ENCODE measurements at places on chromosomes 16 and 17.

- DNase-seq = no peak
Measured at GRCh38 chr17:77892469-77893143, 65.9 kb upstream of the TNRC6C start.

GRCh38 chr16:47731252-47731651 is 270.1 kb downstream of the PHKB start:
- DNase-seq = no peak

GRCh38 chr16:16073891-16074881 is 124.8 kb downstream of the ABCC1 start:
- DNase-seq = no peak

DNA sequence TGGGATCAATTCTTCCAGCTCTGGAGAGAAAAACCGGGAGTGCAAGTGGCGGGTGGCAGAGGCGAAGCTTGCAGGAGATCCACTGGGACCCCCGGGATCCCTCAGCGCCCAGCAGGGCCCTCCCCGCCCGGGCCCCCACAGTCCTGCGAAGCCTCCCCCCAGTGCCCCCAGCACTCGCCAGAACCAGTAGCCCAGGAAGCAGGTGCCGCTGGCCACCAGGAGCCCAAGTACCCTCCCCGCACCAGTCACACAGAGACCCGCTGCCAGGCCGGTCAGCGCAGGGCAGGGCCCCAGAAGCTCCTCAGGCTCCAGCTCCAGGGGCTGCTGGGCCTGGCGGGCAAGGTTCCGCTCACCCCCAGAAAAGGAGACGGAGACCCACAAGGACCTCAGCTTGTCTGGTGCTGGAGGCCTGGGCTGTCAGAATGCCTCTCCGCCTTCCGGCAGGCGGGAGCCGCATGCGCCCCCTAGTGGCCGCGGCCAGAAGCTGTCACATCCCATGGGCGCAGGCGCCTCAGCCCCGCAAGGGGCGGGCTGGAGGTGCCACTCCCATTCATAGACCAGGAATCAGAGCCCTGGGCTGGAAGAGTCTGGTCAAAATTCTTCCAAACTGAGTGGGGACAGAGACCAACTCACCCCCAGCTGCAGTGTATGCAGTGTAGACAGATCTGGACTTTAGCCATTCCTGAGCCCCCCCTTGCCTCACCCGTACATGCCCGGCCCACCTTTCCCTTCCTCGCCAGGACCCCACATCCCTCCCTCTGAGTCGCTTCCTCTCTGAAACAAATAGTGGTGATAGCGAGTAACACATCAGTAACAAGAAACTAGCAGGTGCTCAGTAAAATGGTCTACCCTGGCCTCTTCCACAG is 1002.3 kb downstream of the KCNJ18 start:
- DNase-seq = no peak

DNA sequence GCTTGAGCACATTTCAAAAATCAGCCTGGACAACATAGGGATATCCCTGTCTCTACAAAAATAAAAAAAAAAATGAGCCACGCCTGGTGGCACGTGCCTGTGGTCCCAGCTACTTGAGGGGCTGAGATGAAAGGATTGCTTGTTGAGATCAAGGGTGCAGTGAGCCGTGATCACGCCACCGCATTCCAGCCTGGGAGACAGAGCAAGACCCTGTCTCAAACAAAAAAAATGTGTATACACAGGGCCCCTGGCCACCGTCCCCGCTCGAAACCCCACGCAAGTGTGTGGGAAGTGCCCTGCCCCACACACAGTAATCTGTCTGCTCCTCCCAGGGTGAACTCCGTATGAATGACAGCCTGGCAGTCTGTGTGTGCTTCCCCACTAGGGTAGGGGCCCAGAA is 93.0 kb upstream of the RPL38 start:
- DNase-seq = no peak

- peak; percentile 87 for DNase-seq
Measured at GRCh38 chr16:74601126-74601871, 5.6 kb downstream of the GLG1 start.

DNA sequence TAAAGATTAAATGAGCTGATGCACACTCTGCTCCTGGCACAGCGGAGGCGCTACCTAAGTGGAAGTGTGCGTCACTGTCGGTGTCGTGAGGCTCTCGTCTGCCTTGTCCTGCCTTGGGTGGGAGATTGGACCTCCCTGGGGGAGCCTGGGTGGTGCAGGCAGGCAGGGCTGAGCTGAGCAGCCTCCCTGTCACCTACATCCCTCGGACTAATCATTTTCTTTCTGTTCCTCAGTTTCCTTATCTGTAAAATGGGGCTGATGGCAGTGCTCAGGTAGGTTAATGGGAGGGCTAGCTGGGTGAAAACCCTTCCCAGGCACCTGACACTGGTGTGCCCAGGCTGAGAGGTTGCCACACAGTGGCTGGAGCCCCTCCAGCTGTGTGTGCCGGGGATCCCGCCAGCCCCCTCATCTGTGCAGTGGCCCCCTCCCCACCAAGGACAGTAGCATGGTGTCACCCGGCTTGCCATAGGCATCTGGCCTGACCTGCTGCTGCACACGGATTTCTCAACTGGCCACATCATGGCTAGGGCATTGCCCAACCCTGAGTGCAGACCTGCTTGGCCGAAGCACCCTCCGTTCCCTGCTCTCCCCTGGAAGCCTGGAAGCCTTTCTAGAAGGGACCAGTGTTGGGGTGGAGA is 4.3 kb downstream of the ADCY7 start:
- DNase-seq = no peak

GRCh38 chr17:28875848-28876550 is 21.2 kb downstream of the ERAL1 start:
- DNase-seq = no peak

DNA sequence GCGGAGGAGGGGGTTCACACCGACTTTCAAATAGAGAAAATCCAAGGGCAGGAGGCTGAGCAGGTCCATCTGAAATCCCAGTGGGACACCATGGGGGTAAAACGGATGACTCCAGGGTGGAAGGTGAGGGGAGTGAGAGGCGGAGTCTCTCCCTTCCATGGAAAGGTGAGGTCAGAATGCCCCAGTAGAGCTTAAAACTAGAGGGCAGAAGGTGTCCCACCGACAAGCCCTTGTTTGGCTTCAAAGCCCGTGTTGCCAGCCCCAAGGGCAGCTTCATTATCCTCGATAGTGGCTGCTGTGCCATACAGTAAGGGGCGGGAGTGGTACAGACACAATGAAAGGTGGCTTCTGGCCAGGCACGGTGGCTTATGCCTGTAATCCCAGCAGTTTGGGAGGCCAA is 55.7 kb downstream of the CNGB1 start:
- no peak for DNase-seq

DNA sequence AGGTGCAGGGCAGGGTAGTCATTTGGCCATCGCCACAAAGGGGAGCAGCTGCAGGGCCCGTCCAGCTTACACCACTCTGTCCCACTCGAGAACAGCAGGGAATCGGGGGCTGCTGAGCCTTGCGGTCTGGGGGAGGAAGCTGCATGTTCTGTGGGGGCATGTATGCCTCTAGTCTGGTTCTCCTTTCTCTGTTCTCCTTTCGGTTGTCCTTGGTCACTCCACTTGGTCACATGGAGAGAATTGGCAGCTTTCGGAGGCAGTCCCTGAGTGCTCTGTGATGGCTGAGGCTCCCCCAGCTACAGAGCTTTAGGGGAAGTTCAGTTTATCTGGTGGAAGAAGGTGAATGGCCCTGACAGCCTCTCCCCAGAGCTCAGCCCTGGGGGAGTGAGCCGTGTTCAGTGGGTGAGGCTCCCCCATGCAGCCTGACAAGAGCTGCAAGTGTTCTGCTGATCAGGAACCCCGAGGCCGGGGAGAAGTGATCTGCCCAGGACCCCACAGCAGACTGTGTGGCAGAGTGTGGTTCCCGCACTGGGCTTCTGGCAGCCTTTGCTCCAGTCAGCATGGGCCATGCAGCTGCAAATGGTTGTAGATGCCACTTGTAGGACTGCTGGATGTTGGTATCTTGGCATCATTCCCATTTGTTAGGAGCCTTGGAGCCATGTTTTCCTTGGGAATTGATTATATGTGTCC is 22.3 kb upstream of the SMPD3 start:
- DNase-seq = peak; percentile 31
